Vagina (tissue), 2 donors: ENCODE measurements at places on chromosomes 4 and X. TPM values are rescaled to one million over a fixed set of nuclear protein-coding genes. Genes with fewer than 3 reads are reported as not detected.

Gene AGTR2
- total RNA-seq: not detected

- DNase-seq: no peak
Measured at GRCh38 chr4:42570221-42570620, 86.7 kb downstream of the ATP8A1 start.

Gene RPA4
- total RNA-seq: 7.4 TPM

- no peak for DNase-seq
Measured at GRCh38 chrX:125826774-125827451, 339.2 kb downstream of the DCAF12L2 start.

Gene XAGE1B
- not detected for total RNA-seq

Gene PGRMC2
- total RNA-seq: 27.7 TPM

DNA sequence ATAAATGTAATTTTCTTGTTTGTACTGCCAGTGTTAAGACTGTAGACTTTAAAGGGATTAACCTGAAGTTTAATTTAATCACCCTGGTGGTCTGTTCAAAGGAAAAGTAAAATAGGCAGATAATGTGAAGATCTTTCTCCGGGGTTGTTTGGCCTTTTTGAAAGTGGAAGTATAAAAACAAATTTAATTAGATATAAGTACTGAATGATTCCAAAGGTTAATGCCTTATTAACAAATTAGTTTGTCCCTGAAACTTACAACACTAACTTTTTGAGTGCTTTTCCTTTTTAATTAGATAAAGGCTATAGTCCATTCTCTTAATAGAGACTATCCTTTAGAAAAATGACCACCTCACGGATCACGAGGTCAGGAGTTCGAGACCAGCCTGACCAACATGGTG lies 10.4 kb upstream of the PGAM4 start:
- no peak for DNase-seq

Gene RASSF6
- total RNA-seq: 16.9 TPM

- DNase-seq: no peak
Measured at GRCh38 chr4:54099748-54100574, at the start of gene GSX2. TSS of gene GSX2 (plus strand) at chr4:54100163. CDS start at chr4:54100345, 182 bp downstream.

Gene RXFP1
- 1.5 TPM for total RNA-seq

Gene MAOB
- total RNA-seq: 13.8 TPM

GRCh38 chrX:136889269-136889668 lies 8.7 kb upstream of the RBMX start:
- no peak for DNase-seq

DNA sequence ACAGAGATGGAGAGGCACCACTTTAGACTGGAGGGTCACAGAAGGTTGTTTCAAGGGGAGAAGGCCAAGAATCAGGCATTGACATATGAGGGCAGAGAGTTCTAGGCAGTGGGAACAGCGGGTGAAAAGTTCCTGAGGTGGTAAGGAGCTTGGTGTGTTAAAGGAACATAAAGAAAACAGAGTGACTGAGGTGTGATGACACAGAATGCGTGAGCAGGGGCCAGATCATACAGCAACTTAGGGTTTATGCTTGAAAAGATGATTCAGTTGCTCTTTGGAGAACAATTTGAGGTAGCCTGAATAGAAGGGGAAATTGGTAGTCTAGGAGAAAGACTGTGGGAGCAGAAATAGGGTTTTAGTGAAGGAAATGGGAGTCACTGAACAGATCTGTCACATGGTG lies 179.2 kb downstream of the AMELX start:
- no peak for DNase-seq

- no peak for DNase-seq
Measured at GRCh38 chrX:17535229-17535628, 160.2 kb downstream of the NHS start.

GRCh38 chr4:113452868-113453620 lies 308.5 kb downstream of the CAMK2D start:
- DNase-seq: no peak

Gene VCX3B
- total RNA-seq: not detected

GRCh38 chrX:27966955-27967354 lies 14.3 kb downstream of the DCAF8L1 start:
- no peak for DNase-seq

Gene TRPC3
- 0.98 TPM for total RNA-seq

DNA sequence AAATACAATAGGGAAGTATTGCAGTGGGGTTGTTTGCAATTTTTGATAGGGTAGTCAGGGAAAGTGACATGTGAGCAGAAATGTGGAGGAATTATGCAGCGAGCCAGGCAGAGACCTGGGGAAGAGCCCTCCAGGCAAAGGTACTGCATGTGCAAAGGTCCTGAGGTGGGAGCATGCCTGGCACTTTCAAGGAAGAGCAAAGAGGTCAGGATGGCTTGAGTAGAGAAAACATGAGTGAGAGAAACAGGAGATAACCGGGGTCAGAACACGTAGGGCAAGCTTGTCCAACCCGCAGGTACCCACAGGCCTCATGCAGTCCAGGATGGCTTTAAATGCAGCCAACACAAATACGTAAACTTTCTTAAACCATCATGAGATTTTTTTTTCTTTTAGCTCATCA lies 71.0 kb downstream of the COQ2 start:
- DNase-seq: no peak

Gene LNX1
- total RNA-seq: 11.8 TPM

Gene BEX5
- not detected for total RNA-seq

DNA sequence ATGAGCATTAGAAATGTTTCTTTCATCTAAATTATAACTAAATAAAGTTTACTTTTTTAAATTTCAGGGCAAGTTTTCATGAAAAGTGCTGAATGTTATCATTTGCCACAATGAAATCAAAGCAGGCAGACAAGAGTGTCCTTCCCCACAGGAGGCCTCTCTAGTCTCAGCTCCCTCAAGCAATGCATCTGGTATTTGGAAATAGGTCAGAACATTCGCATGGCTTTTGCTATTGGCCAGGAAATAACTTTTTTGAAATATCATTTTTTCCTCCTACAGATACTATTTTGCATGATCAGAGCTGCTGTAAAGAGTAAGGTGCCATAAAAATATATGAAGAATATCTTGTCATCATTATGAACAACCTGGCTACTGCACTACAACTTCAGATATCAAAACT lies 41.1 kb downstream of the MAD2L1 start:
- DNase-seq: no peak
